AG20443 (cell line): ENCODE measurements at places on chromosomes 5 and 9.

DNA sequence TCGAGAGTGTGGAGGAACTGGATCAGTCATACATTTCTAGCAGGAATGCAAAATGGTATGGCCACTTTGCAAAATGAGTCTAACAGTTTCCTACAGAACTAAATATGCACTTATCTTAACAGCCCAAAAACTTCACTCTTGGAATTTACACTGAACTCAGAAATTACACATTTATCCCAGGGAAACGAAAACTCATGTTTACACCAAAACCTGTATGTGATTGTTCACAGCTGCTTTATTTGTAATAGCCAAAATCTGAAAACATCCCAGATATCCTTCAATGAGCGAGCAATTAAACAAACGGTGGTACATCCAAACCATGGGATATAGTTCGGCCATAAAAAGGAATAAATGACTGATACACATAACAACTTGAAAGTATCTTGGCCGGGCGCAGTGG lies 62.0 kb downstream of the RNF130 start:
- no peak for DNase-seq

GRCh38 chr5:2577312-2578036 lies 174.0 kb downstream of the IRX2 start:
- peak; percentile 3 for DNase-seq

- no peak for DNase-seq
Measured at GRCh38 chr9:80467632-80468031, 895.9 kb downstream of the TLE4 start.

DNA sequence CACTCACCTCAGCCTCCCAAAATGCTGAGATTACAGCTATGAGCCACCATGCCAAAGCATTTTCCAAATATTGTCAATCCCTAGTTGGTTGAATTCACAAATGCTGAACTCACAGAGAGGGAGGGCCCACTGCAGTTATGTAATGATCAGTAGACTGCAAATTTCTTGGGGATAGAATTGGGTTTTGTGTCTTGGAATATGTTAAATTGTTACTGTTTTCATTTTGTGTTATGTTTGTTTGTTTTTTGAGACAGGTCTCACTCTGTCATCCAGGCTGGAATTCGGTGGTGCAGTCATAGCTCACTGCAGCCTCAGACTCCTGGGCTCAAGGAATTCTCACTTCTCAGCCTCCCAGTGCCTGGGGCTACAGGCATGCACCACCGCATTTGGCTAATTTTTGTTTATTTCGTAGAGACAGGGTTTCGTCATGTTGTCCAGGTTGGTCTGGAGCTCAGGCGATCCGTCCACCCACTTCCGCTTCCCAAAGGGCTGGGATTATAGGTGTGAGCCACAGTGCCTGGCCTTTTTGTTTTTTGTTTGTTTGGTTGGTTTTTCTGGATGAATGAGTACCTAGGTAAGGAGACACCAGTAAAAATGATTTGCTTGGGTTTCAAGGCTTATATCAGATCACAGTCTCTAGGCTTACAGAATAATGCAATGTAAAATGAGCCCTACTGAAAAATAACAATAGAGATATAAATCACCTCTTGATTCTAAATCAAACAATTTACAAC lies 31.5 kb upstream of the LMNB1 start:
- DNase-seq, result no peak

DNA sequence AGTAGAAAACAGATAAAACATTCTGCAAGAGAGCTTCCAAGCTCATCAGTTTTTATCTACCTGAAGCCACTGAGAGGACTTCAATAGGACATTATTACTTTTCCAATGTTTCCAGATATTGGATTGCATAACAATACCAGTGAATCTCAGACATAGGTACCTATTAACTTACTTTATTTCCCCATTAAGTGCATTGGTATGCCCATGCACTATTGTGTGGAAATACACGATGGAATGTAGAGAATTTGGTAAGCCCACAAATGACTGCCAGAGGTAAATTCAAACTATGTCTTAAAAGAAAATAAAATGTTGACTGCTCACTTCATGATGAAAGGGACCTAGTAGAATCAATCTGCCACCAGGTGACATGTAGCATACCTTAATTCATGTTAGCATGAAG lies 48.1 kb upstream of the PRR16 start:
- DNase-seq, result no peak

- DNase-seq, result peak; percentile 45
Measured at GRCh38 chr9:86413971-86414880, 60.0 kb upstream of the TUT7 start.

GRCh38 chr5:31382051-31382878 lies 149.6 kb downstream of the DROSHA start:
- no peak for DNase-seq
